ENCODE measurements at places on chromosomes 4 and X.
A peak's percentile ranks its signal among the peaks of the same experiment; 100 is the strongest.

DNA sequence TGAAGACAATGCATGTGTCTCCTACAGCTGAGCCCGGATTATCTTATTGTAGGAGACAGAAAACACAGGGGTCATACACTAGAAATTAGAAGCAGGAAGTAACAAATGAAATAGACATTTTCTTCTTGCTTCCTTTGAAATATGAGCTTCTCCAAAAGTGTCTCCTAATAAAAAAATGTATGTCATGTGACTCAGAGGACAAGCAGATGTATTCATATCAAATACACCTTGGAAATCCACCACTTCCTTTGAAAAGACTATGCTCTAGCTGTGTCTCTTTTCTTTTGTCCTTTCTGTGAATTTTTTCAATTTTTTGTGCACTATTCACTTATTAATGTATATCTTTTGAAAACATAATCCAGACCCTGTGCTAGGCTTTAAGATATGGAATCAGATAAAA, 1906.2 kb downstream of the C4orf33 start:
- DNase-seq: no peak

- no peak for DNase-seq
Measured at GRCh38 chr4:176981551-176981950, 188.8 kb upstream of the VEGFC start.

DNA sequence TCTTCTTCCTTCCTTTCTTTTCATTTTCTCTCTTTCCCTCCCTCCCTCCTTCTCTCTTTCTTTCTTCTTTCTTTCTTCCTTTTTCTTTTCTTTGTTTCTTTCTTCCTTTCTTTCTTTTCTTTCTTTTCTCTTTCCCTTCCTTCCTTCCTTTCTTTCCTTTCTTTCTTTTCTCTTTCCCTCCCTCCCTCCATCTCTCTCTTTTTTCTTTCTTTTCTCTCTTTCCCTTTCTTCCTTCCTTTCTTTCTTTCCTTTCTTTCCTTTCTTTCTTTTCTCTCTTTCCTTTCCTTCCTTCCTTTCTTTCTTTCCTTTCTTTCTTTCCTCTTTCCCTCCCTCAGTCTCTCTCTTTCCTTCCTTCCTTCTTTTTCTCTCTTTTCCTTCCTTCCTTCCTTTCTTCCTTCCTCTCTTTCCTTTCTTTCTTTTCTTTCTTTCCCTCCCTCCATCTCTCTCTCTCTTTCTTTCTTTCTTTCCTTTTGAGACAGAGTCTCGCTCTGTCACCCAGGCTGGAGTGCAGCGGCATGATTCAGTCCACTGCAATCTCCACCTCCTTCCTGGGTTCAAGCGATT, 44.4 kb downstream of the CRLF2 start:
- DNase-seq: no peak

DNA sequence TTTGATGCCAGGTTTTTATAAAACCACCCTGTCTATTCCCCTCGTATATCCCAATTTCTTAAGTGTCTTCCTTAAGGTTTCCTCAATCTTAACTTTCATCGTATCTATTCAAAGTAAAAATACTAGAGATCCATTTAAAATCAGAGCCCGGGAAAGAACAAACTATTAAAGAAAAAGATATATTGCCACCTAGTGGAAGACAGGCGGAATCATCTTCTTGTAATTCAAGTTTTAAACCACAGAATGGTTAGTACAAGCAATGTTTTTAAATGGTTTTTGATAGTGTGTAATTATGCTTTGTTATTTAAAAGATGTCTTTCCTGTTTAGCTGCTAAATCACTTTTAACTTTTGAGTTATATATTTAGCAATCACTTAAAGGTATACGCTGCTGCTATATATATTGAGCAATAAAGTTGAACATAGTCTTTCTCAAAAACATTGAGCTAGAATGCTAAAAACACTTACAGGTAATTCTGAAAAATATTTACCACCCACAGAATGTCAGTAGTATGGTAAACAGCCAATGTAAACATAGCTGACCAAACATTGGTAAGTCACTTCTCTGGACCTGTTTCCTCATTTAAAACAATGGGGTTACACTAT, 18.2 kb downstream of the PRDM8 start:
- DNase-seq: peak; percentile 54

DNA sequence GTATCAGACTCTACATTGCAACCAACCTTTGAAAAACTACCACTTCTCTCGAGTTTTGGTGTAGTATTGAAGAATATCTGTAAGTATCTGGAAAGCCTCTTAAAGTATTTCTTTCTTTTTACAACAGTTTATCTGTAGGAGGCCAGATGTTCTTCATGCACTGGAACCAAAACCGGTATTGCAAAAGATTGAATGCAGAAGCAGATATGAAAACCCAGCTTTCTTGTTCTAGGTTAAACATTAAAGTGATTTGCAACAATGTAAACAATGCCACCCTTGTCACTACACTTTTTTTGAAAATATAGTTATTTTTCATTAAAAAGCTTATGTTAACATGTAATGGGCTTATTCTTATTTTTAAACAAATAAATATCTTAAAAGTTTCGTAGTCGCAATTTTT, 27.2 kb downstream of the PLS3 start:
- DNase-seq: no peak

DNA sequence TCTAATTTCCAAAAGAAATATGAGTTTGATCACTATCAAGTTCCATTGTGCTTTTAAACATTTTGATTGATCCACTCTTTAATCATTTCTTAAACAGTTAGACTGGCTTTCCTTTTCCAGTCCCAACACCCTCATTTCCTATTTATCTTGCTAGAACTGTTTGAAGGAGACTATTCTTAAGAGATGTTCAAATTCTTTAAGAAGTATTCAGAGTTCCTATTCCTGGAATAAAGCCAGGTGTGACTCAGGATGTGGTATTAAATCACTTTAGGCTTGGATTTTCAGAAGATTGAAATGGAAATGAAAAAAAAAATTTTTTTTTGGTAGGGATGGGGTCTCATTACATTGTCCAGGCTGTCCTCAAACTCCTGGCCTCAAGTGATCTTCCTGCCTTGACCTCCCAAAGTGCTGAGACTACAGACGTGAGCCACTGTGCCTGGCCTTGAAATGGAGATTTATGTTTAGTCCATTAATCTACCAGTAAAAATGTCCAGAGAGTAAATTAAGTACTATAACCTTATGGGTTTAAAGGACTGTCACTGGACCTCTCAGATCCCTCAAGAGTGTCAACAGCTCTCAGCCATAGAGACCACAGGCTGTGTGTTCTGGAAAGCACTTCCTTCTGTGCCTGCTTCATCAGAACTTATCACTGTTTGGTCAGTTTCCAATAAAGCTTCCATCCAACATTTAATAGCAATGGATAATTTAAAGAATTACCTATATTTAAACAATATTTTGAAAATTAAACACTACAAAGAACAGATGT, 90.7 kb downstream of the CDS1 start:
- no peak for DNase-seq

GRCh38 chr4:8647094-8647570, 54.6 kb downstream of the CPZ start:
- DNase-seq: no peak

GRCh38 chr4:156280686-156281085, 327.0 kb upstream of the CTSO start:
- no peak for DNase-seq

DNA sequence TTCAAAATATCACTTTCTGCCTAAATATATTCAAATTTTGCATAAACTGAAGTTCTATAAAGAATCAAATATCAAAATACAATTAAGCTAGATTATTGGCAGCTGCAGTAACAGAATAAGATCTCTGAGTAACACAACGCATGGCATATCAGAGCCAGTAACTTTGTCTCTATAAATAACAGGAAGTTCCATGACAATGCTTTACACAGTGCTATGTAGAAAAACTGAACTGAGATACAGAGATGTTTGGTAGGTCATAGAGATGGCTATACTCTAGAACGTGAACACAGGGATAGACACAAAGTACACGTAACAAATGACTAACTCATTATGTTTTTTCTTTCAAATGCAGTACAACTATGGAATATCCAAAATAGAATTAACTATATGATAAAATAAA, 18.2 kb downstream of the UBE2D3 start:
- no peak for DNase-seq

- no peak for DNase-seq
Measured at GRCh38 chr4:41670530-41670929, 78.0 kb downstream of the PHOX2B start.

DNA sequence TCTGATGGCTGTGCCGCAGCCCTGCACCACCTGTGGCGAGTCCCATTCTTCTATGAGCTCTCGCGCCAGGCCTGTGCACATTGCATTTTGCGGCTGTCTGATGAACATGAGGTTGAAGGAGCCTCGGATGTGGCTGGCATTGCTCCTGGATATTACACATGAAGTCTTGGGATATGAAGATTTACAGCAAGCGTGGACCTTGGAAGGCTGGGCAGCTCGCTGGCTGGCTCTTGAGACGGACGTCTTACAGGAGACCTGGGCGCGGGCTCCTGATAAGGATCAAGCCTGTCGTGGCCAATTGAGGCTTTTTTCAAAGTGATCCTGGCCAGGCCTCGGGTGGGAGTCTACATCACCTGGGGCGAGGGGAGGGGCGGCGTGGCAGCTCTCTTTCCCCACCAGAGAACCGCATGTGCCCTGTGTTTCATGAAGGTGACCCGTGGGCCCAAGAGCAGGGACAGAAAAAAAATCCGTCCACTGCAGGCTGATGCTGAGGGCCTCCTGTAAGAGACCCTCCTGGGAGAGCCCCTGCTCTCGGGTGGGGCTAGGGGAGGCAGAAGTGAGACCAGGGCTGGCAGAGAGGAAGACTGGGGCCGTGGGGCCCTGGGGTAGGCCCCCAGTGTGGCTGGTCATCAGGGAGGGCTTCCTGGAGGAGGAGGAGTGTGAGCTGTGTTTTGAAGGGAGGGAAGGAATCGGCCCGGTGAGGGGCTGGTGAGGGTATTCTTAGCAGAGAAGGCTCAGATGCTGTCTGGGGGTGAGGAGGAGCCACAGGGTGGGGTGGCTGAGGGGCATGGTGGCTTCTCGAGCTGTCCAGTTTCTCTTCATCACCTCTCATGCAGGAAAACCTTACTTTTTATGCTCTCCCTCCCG, 23.6 kb downstream of the CPZ start:
- no peak for DNase-seq

GRCh38 chr4:24470666-24471485, 113.5 kb downstream of the DHX15 start:
- DNase-seq: peak; percentile 30

- DNase-seq: no peak
Measured at GRCh38 chr4:154489558-154490233, 1.9 kb downstream of the DCHS2 start.

DNA sequence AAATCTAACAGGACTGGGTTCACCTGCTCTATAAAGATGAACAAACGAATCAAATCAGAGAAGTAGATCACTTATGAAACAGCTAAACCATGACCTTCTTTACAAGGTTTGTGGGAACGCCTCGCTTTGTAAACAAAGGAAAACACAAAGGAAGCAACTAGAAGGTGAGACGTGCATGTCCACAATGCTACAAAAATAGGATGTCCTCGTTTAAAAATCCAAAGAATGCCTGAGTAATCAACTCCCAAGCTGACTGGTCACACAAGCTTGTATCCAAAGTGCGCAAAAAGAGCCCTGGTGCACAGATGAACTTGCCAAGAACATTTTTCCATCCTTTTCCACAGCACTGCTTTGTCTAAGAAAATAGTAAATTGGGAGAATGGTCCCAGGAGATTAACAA, 6.3 kb upstream of the SH3KBP1 start:
- DNase-seq: no peak

GRCh38 chr4:102552781-102553180, 51.6 kb downstream of the NFKB1 start:
- DNase-seq: peak; percentile 63

DNA sequence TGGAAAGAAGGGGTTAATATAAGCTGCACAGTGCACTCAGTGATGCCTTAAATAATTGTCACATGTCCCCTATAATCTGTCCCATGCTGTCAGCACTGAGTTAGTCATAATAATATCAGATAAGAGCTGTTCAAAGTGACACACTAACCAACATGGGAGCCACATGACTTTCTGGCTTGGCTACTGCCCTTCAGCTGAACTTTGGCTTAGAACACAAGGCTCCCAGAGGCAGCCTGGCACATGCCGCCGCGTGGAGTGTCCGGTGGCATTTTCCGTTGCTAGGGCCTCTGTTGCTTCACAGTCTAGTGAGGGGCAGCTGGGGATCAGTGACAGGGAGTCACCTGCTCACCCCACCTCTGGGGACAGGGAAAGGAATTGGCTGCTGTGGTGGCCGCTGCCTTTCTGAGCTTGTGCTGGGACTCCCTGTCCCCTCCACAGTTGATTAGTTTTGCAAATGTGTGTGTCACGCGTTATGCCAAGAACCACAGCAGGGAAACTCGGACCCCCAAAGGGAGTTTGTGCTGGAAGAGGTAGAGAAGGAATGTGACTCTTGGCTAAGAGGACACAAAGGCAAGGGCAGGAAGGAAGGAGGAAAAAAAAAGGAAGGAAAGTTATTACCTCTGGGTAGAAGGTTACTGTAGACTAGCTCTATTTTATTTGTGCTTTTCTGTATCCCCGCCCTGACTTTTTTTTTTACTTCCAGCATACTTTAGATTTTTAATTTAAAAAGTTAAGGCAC, 41.1 kb upstream of the PPARGC1A start:
- no peak for DNase-seq

- no peak for DNase-seq
Measured at GRCh38 chrX:7953446-7953845, 26.2 kb upstream of the PNPLA4 start.

GRCh38 chrX:136967966-136968365, 65.8 kb downstream of the GPR101 start:
- DNase-seq: no peak

DNA sequence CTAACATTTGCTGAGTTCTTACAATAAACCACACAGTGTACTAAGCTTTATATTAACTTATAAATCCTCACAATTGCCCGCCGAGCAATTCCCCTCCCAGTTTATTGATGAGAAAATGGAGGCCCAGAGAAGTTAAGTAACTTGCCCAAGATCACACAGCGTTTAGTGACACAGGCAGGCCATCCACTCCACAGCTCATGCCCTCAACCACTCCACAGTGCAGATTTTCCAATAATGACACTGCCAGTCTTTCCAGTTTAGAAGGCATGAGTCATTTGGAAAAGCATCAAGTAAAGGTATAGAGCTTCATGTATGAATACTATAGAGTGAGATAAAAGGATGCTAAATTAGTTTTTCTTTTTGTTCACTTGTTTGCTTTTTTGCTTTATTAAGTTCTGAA, 208.5 kb downstream of the CAMK2D start:
- no peak for DNase-seq

DNA sequence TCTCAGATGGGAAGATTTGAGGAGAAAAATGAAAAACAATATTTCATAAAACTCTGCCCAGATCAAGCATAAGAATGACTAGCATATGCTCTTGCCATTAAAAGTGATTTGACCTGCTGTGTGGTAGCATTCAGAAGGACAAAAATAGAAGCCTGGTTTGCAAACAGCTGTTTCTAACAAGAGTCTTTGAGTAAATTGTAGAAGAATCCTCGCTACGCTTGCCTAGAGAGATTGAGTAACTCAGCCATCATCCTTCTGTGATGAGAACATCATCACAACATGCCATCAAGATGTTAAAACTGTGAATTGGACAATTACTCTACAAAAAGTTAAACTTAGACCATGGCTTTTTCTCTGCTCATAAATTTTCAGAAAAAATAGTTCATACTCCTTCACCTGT, 168.9 kb upstream of the PUDP start:
- no peak for DNase-seq

GRCh38 chrX:74781507-74782034, 143.7 kb downstream of the NEXMIF start:
- DNase-seq: no peak

GRCh38 chrX:149504226-149504914, 736 bp downstream of the IDS start:
- peak; percentile 83 for DNase-seq
